ENCODE measurements at places on chromosomes 7 and 10. TPM values are rescaled to one million over a fixed set of nuclear protein-coding genes. Genes with fewer than 3 reads are reported as not detected.

BUB3 gene
- total RNA-seq = 176 TPM

SLC26A5 gene
- not detected for total RNA-seq

CYP3A4 gene
- not detected for total RNA-seq

BBIP1 gene
- total RNA-seq = 31.8 TPM

GHRHR gene
- not detected for total RNA-seq

NOS3 gene
- 0.15 TPM for total RNA-seq

AKR1C1 gene
- 584 TPM for total RNA-seq

SPDYE9 gene
- total RNA-seq = not detected

PRKAR2B gene
- total RNA-seq = 2.9 TPM

CDH23 gene
- 3.9 TPM for total RNA-seq

SFRP5 gene
- 1.5 TPM for total RNA-seq

PTPRZ1 gene
- total RNA-seq = not detected

ZNF239 gene
- 2.3 TPM for total RNA-seq
